Lung (tissue), 17 donors: ENCODE measurements at places on chromosomes 7 and 10. TPM values are rescaled to one million over a fixed set of nuclear protein-coding genes. Genes with fewer than 3 reads are reported as not detected.

HTR7 gene
- 0.65 TPM for total RNA-seq

ERVW-1 gene
- total RNA-seq, result 0.25 TPM

CXCL12 gene
- total RNA-seq, result 91.4 TPM

ACSL5 gene
- total RNA-seq, result 62.6 TPM

SCD gene
- total RNA-seq, result 383 TPM

GDF2 gene
- total RNA-seq, result not detected

FGF8 gene
- total RNA-seq, result not detected

HMX3 gene
- total RNA-seq, result not detected

DNA sequence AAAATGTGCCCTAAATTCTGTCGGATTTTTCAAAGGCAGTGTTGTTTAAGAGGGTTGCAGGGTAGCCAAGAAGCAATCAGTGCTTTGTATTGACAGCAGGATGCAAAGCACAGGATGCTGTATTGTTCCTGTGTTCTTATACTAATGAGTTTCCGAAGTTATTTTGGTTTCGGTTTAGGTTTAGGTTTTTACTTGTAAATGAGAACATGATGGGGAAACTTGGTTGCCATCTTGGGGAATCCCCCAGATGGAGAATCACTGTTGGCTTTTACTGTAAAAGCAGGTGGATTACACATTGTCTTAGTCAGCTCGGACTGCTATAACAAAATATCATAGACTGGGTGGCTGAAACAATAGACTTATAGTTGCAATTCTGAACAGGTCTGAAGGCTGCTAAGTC lies 72.1 kb downstream of the INHBA start:
- H3K4me1 ChIP-seq, result no peaks in the 10 kb centered on the region
- H3K4me3 ChIP-seq, result no peak overlapping the region
- no peaks in the 10 kb centered on the region for H3K27me3 ChIP-seq
- H3K27ac ChIP-seq, result no peak overlapping the region
- no peak for DNase-seq

GRCh38 chr7:21891291-21891690 lies 54.4 kb downstream of the CDCA7L start:
- DNase-seq, result no peak
- no peaks in the 10 kb centered on the region for H3K36me3 ChIP-seq
- H3K27ac ChIP-seq, result no peak overlapping the region
- H3K4me3 ChIP-seq, result no peak overlapping the region

GRCh38 chr10:30671026-30671616 lies 41.6 kb upstream of the LYZL2 start:
- no peaks in the 10 kb centered on the region for H3K27me3 ChIP-seq
- peak; percentile 51 for DNase-seq
- no peak overlapping the region for H3K27ac ChIP-seq
- H3K4me1 ChIP-seq, result no peaks in the 10 kb centered on the region
- no peaks in the 10 kb centered on the region for H3K36me3 ChIP-seq

- H3K4me1 ChIP-seq, result no peaks in the 10 kb centered on the region
- no peak for DNase-seq
- H3K27me3 ChIP-seq, result no peaks in the 10 kb centered on the region
- no peak overlapping the region for H3K4me3 ChIP-seq
- no peaks in the 10 kb centered on the region for H3K36me3 ChIP-seq
These were observed 41.4 kb downstream of the LOXL4 start for GRCh38 chr10:98226508-98227144.

DNA sequence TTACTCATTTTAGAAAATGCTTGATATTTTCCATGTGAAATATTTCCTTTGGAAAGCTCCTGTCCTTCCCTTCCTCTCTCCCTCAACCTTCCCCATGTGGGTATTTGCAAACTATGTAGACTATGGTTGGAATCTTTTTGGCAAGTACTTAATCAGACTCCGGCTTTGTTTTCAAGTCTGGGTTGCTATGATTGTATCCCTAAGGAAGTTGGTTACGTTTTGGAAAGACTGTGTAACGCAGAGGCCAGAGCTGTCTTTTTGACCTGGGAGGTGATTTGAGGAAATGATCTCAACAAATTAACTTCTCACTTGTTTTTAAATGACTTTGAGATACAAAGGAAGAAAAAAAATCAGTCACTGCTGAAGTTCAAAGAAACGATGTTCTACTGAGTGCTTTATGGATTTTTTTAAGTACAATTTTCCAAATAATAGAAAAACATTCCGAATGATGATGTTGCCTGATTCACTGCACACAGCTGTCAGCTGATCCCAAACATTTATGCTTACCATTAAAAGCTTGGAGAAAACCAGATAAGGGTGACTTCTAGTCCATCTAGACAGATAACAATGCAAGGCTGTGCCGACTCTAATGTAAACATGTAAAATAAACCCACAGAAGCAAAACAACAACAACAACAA lies 145.5 kb upstream of the CELF2 start:
- no peak overlapping the region for H3K27ac ChIP-seq
- peak; percentile 60 for DNase-seq
- H3K36me3 ChIP-seq, result no peaks in the 10 kb centered on the region

GRCh38 chr10:34091635-34092195 lies 723.4 kb downstream of the PARD3 start:
- no peaks in the 10 kb centered on the region for H3K27me3 ChIP-seq
- DNase-seq, result no peak
- H3K4me3 ChIP-seq, result no peak overlapping the region
- H3K36me3 ChIP-seq, result no peaks in the 10 kb centered on the region
- no peak overlapping the region for H3K27ac ChIP-seq
- no peaks in the 10 kb centered on the region for H3K4me1 ChIP-seq

DNA sequence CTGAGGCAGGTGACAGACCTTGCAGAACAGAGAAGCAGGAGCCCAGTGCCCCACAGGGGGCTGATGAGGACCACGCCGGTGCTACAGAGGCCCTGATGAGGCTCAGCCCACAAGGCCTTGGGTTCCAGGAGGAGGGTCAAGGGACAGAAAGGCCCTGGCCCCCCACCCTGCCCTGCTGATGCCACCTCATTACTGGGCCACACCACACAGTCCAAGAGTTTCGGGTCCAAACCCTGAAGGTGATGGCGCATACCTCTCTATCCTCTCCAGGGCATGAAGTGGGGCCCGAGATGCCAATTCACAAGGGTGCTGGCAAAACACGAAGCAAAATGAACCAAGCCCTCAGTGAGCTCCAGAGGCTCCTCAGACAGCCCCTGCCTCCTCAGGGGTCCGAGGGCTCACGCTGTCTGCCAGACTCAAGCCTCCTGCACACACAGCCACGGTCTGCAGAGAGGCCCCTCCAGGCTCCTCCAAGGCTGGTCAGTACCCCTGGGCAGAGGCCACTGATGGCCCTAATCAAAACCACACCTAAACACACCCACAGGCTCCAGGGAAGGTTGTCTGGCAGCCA lies 32.3 kb downstream of the RASGEF1A start:
- H3K27ac ChIP-seq, result no peak overlapping the region
- H3K27me3 ChIP-seq, result peaks cover 25% of the 10 kb centered on the region
- H3K36me3 ChIP-seq, result no peaks in the 10 kb centered on the region

- DNase-seq, result no peak
- H3K27ac ChIP-seq, result peak overlapping the region; percentile 90
- no peak overlapping the region for H3K4me3 ChIP-seq
- no peaks in the 10 kb centered on the region for H3K36me3 ChIP-seq
These were observed 12.0 kb upstream of the GSAP start for GRCh38 chr7:77427996-77428603.

DNA sequence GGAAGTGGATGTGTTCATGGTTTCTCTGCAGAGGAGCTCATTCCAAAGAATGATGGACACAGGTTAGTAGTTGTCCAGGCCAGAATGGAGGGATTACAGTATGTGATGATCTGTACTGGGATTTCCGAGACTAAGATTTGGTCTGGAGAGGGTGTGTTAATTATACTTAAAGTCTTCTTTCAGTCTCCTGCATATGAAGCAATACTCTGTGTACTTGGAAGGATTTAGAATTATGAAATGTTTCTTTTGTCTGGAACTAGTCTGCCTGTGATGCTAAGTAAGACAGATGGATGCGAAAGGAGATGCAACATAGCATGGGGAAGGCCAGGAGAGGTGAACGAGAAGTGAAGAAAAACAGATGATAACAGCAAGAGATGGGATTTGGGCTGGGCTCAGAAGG lies 305.1 kb upstream of the LYZL1 start:
- H3K27me3 ChIP-seq, result no peaks in the 10 kb centered on the region
- H3K36me3 ChIP-seq, result no peaks in the 10 kb centered on the region
- DNase-seq, result no peak
- no peak overlapping the region for H3K27ac ChIP-seq
- peaks cover 10% of the 10 kb centered on the region for H3K4me1 ChIP-seq

GRCh38 chr7:37144423-37144822 lies 304.2 kb downstream of the ELMO1 start:
- peaks cover 4% of the 10 kb centered on the region for H3K4me1 ChIP-seq
- no peaks in the 10 kb centered on the region for H3K27me3 ChIP-seq
- H3K36me3 ChIP-seq, result peaks cover 4% of the 10 kb centered on the region
- H3K27ac ChIP-seq, result no peak overlapping the region
- DNase-seq, result no peak

DNA sequence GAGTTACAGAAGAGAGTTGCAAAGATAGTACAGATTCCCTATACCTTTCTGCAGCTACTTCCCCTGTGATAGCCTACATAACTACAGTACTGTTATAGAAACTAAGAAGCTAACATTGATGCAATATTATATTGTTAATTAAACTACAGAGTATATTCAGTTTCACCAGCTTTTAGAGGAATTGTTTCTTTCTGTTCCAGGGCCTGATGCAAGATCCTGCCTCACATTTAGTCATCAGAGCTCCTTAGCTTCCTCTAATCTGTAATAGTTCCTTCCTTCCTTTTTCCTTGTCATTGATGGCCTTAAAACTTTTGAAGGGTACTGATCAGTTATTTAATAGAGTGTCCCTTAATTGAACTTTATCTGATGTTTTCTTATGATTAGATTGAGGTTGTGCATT lies 56.8 kb downstream of the SDHAF3 start:
- no peak for DNase-seq
- H3K4me3 ChIP-seq, result no peak overlapping the region
- H3K27me3 ChIP-seq, result no peaks in the 10 kb centered on the region
- no peaks in the 10 kb centered on the region for H3K4me1 ChIP-seq
- H3K36me3 ChIP-seq, result no peaks in the 10 kb centered on the region

DNA sequence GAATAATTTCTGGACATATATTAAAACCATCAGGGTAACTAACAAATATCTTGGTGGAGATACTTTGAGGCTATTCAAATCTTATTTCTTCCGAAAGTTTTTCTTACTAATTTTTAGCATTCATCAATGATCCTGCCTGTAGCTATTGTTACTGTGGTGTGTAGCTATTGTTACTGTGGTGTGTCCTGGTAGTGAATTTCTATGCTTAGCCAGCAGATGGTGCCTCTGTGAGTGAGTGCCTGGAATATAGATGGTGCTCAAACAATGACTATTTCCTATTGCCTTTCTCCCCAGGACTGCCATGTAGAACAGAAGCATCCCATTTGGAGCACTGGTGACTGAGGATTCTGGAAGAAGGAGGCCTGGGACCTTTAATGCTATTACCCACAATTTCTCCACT lies 245.7 kb downstream of the CCSER2 start:
- H3K27me3 ChIP-seq, result peaks cover 2% of the 10 kb centered on the region
- no peak overlapping the region for H3K27ac ChIP-seq
- no peak for DNase-seq
- no peak overlapping the region for H3K4me3 ChIP-seq
- H3K36me3 ChIP-seq, result no peaks in the 10 kb centered on the region

GRCh38 chr7:142964502-142965246 lies 2.5 kb upstream of the KEL start:
- H3K36me3 ChIP-seq, result no peaks in the 10 kb centered on the region
- no peaks in the 10 kb centered on the region for H3K4me1 ChIP-seq
- no peak overlapping the region for H3K27ac ChIP-seq
- H3K4me3 ChIP-seq, result no peak overlapping the region
- no peaks in the 10 kb centered on the region for H3K27me3 ChIP-seq
- DNase-seq, result no peak

DNA sequence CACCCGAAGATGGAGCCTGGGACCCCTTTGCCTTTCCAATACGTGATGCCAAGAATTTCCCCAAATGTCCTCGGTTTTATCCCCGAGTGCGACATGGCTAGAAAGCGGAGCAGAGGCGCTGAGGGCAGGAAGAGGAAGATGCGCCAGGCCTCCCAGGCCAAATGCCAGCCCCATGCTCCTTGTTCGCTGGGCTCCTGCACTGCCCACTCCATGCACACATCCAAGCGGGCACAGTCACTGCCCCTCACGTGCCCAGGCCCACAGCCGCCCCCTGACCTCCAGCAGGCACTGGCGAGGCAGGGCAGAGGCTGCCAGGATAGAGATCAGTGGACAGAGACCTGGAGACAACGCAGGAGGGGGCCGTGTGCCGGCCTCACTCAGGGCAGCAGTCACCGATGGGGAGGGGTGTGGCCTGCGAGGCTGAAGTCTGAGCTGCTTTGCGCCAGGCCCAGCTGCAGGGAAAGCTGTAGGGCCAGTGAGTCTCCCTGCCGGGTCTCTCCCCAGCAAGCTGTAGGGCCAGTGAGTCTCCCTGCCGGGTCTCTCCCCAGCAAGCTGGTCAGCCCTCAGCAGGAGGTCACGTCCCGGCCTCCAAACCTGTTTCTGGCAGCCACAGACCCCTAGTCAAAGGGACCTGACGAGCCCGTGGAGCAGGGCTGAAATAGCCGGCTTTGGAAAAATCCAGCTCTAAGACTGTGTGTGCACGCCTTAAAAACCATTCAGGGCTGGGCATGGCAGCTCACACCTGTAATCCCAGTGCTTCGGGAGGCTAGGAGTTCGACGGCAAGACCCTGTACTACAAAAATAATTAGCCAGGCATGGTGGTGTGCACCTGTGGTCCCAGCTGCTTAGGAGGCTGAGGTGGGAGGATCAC lies 100.6 kb upstream of the DIP2C start:
- no peak overlapping the region for H3K4me3 ChIP-seq
- H3K27ac ChIP-seq, result no peak overlapping the region
- no peaks in the 10 kb centered on the region for H3K36me3 ChIP-seq
- no peak for DNase-seq
- no peaks in the 10 kb centered on the region for H3K4me1 ChIP-seq

DNA sequence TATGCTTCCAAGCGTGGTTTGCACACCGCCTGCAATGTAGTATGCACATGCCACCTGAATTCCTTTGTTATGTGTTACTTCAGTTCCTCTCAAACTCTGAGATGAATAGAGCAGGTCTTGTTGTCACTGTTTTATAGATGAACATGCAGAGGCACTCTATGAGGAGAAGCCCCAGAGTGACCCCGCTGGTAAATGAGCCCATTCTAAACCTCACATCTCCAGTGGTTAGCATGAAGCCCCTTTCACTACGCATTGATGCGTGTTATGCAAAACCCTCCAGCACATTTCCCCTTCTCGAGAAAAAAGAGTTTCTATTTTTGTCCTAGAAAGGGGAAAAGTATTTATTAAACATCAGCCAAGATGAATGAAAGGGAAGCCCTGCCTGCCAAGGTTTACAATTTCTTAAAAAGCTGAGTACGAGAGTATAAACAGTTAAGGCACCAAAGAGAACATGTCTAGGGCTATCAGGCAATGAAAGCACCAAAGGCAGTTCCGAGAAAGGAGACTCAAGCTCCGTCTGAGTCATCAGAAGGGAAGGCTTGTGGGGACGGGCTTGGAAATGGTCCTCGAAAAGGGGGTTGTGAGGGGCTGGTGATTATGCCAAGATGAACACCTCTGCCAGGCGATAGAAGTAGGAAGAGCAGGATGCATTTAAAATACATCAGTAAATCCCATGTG lies 58.7 kb upstream of the PFKP start:
- H3K27me3 ChIP-seq, result peaks cover 9% of the 10 kb centered on the region
- H3K27ac ChIP-seq, result no peak overlapping the region
- DNase-seq, result peak; percentile 62
- H3K36me3 ChIP-seq, result no peaks in the 10 kb centered on the region
